RKO (cell line): ENCODE measurements at places on chromosomes 11 and 22.

- no peak for DNase-seq
Measured at GRCh38 chr11:44308256-44308922, 1.6 kb downstream of the ALX4 start.

DNA sequence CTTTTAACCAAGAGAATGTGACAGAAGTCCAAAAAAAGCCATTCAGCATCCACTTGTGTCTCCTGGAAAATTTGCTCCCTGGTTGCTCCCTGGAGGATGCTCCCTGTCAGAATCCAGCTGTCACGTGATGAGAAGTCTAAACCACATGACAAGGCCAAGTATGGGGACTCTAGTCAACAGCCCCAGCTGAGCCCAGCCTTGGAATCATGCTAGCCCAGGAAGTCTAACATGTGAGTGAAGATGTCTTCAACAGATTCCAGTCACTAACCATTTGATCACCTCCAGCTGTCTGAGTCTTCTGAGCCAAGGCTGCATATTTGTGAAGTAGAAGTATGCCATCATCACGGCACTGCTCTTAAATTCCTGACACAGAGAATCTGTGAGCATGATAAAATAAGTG is 4.2 kb downstream of the OR56B4 start:
- DNase-seq: no peak

GRCh38 chr11:134341805-134342571 is 10.2 kb downstream of the GLB1L2 start:
- DNase-seq: no peak

GRCh38 chr11:65708451-65708850 is 3.6 kb upstream of the KAT5 start:
- no peak for DNase-seq

DNA sequence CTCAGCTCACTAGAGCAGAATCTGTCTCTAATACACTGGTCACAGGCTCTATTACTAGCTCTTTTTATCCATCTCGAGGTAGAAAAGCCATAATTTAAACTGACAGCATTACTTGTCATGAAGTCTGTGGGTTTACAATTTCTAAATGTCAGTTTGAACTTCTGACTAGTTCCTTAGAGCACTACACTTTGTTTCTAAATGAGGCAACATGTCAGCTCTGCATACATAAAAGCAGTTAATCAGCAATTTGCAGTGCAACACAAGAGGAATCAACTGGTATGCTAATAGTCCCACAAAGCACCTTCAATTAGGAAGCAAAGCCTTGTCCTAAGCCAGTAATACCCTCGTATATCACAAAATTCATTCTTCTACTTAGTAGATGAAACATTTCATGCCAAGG is 321.3 kb downstream of the TTC28 start:
- DNase-seq: no peak

- no peak for DNase-seq
Measured at GRCh38 chr22:37918580-37919270, 12.6 kb downstream of the MICALL1 start.

DNA sequence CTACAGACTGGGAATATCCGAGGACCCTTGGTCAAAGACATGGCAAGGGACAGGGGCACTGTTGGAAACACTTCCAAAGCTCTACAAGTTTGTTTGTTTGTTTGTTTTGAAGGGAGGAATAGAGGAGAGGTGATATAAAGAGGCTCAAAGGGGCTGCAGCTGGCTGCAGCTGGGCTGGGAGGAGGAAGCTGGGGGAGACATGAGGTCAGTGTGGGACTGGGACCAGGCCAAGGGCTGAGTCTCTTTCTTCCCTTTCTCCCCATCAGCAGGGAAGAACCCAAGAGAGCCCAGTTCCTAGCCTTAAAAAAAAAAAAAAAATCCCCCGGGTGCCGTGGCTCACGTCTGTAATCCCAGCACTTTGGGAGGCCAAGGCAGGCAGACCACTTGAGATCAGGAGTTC is 5.0 kb downstream of the RHOG start:
- DNase-seq: no peak

DNA sequence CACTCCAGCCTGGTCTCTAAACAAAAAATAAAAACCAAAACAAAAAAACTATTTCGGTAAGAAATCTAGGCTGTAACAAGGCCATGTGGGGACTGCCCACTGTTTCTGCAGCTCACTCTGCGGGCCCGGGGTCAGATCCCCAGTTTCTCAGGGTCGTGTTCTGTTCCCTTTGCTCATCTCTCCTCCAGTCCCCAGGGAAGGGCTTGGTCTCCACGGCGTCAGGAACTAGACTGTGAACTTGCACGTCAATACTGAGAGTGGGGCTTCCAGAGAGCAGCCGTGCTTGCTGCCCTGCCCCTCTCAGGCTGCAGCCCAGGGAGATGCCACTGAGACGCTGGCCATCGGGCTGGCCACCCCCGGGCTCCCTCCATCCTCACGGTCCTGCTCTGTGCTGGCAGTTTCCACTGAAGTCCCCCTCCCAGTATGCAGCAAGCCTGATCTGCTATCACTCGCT is 33.7 kb upstream of the MOB2 start:
- no peak for DNase-seq

GRCh38 chr22:34243023-34243422 is 322.7 kb upstream of the LARGE1 start:
- no peak for DNase-seq

DNA sequence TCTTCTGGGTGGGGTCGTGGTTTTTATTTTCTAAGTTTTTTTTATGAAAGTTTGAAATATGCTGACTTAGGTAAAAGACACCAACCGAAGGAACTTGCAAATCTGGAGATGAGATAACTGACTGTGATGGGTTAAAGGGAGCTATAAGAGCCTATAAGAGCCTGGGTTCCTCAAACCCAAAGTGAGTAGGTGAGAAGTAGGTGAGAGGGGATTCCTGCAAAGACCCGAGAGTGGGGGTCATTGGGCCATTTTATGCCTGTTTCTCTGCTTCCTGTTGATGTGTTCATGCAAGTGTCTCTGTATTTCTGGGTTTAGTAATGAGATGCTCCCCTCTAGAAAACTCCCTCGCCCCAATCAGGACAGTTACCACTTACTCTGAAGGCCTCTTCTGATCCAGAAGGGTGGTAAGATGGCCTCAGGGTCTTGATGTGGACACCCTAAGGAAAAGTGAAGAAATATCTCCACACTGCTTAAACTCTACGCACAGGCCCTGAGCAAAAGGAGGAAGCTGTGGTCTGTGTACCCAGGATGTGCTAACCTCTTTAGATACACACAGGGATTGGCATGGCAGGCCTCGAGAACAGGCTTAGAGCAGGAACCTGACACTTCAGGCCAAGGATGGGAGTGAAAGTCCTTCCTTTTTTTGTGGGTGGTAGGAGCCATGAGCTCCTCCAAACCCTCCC is 1.8 kb downstream of the FLI1 start:
- no peak for DNase-seq

DNA sequence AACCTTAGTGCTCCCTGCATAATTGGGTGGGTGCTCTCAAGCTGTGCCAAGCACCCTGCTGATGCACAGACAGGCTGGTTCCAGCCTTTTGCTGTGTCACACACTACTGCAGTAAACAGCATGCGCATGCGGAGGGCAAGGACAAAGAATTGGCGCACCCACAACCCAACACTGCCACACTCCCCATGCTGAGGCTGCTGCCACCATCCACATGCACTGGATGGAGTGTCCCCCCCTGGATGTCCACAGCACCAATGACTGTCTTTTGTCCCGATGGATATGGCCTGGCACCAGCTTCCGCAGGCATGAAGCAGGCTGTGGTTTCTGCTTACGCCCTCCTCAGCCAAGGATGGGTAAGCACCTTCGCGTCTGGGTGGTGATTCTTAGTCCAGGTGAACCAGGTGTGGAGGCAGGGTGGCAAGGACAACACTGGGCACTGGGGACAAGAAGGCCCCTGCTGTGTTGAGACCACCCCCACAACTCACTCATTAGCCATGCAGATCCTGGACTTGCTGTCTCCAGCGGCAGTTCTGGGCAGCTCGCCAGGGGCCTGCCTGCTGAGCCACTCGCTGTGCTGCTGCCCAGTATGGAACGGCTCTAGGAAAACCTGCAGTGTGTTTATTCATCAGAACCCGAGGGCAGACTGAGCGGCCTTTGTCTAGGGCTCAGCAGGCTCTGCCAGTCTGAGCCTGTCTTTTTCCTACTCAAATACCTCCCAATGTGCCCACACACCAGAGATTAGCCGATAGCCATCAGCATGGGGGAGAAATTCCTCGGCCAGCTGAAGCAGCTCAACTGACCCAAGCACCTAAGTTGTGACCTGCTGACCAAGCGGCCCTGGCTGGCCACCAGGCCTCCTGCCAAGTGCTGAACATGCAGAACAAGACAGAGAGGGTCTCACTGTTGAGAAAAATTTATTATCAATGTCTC is 8.2 kb upstream of the NAP1L4 start:
- DNase-seq: no peak

GRCh38 chr11:70302419-70302752 is 31.9 kb downstream of the PPFIA1 start:
- no peak for DNase-seq

- DNase-seq: no peak
Measured at GRCh38 chr22:30286331-30286730, 3.0 kb downstream of the CASTOR1 start.

DNA sequence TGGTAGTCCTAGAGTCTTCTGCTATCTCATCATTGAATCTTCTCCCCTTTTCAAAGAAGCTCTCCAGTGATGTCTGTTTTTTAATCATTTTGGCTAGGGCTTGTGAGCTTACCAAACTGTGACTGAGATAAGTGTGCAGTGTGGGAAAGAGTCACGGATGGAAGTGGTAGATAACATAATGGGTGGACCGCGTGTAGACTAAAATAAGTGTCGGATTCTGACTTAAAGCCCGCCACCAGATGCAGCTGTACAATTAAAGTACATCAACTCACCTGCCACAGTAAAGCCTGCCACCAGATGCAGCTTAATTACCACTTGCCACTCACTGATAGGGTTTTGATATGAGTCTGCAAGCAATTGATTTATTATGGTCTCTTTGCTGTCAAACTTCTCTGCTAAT is 581.5 kb downstream of the LRRC4C start:
- no peak for DNase-seq

- DNase-seq: no peak
Measured at GRCh38 chr11:121766991-121767390, 314.2 kb upstream of the SORL1-AS1 start.

DNA sequence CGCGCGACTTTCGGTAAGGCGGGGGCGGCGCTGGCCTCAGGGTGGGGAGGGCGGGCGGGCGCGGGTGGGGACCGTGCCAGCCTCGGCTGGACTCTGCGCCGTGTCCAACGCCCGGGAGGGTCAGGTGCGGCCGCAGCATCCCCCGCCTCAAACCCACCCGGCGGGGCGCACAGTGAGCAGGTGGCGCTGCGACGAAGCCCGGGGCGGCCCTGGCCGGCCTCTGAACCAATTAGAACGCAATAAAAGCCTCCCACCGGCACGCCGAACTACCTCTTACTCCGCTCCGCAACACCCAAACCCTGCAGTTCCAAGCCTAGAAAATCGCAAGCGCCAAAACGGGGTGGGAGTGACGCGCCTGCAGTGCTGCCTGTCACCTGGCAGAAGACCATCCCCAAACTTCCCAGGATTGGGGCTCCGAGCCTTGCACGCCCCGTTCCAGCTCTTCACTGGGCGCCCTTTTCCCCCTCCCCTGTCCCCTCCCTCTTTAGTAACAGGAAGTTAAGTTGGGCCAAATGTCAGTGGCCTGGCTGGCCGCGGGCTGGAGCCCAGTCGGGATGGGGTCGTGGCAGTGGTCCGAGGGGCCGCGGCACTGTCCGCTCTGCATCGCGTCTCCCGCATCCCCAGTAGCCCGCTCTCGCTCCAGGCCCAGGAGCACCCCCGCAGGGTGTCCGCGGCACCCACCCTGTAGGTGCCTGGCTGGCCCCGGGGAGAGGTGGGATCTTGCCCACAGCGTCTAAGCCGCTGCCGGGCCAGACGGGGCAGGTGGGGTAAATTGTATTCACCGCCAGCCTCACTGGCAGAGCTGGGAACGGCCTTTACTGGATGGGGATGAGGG is 541 bp downstream of the MICAL2 start:
- peak; percentile 56 for DNase-seq

- DNase-seq: no peak
Measured at GRCh38 chr22:41263704-41264103, 22.3 kb downstream of the RANGAP1 start.

DNA sequence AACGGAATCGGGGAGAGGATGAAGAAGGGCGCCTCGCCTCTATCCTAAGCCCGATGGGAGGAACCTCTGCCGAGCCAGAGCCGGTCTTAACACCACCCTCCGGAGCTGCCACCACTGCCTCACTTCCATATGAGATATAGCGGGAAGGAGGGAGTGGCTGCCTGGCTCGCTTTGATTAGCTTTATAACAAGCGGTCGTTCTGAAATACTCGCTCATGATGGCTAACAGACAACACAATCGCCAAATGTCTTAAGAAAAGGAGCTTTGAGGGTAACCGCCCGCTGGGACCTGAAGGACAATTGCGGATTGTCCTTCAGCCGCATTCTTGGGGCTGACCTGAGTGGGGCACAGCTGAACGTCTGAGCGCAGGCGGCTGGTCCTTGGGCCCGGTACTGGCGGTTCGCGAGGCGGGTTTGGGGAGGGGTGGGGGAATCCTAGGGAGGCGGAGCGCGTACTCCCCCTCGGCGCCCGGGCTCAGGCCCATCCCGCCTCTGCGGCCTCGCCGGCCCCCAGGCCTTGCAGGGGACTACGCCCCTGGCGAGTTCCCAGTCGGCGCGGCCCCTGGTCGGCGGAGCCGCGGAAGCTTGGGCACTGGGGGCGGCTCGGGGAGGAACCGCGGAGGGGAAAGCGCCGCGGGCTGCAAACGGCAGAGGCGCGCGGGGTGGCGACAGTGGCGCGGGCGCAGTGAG is at the start of gene PLAAT5:
PLAAT5 (minus strand) TSS at position 617 of the 689 bp plus-strand sequence; CDS start at position 484, 133 bp downstream.
- no peak for DNase-seq

DNA sequence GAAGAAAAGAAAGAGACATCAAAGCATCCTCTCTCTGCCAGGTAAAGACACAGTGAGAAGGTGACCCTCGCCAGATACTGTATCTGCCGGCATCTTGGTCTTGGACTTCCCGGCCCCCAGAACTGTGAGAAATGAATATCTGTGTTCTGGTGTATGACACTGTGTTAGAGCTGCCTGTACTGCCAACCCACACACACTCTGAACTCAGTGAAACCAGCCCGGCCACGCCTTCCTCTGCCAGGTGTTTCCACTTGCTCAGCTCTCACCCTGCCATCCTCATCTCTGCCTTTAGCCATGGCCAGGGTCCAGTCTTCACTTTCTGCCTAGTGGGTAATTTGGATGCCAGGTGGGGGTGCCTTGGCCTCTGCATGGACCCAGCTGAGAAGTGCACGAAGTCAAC is 24.0 kb downstream of the CBX7 start:
- no peak for DNase-seq

- no peak for DNase-seq
Measured at GRCh38 chr11:112000703-112001102, 24.5 kb upstream of the DLAT start.

DNA sequence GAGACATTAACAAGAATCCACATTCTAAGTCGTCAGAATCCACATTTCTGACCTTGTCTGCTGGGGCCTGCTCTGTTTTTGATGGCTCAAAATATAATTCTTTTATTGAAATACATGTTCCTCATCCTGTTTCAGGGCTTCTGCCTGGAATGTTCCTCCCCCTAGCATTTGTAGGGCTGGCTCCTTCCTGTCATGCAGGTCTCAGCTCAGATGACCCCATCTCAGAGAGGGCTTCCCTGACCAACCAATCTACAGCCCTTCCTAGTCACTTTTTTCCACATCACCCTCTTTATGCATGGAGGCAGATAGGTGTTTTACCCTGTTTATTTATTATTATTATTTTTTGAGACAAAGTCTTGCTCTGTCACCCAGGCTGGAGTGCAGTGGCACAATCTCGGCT is 14.8 kb downstream of the TMEM123 start:
- no peak for DNase-seq
